ENCODE measurements at places on chromosomes 2 and 18.

GRCh38 chr2:236558993-236559978, 10.3 kb upstream of the ACKR3 start:
- DNase-seq = no peak

GRCh38 chr2:112876971-112877361, 34.0 kb upstream of the IL37 start:
- no peak for DNase-seq

DNA sequence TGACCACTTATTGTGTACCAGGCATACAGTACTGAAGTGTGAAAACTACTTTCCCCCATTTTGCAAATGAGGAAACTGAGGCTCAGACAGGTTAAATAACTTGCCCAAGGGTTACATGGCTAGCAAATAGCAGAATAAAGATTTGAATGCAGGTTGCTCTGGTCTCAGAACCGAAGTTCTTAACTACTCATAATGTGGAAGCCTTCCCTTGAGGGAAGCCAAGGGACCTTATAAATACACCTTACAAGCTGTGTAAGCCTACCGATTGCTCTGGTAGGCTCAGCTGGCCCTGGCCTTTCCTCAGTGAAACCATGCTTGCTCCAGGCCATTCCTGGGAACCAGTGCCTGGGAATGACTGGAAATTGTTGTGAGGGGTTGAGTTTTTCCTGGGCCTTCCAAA, 114.6 kb upstream of the CDCA7 start:
- no peak for DNase-seq

- no peak for DNase-seq
Observed at GRCh38 chr2:132845339-132845738, 175.3 kb upstream of the LYPD1 start.

- no peak for DNase-seq
Observed at GRCh38 chr2:163453920-163454319, 281.9 kb downstream of the FIGN start.

DNA sequence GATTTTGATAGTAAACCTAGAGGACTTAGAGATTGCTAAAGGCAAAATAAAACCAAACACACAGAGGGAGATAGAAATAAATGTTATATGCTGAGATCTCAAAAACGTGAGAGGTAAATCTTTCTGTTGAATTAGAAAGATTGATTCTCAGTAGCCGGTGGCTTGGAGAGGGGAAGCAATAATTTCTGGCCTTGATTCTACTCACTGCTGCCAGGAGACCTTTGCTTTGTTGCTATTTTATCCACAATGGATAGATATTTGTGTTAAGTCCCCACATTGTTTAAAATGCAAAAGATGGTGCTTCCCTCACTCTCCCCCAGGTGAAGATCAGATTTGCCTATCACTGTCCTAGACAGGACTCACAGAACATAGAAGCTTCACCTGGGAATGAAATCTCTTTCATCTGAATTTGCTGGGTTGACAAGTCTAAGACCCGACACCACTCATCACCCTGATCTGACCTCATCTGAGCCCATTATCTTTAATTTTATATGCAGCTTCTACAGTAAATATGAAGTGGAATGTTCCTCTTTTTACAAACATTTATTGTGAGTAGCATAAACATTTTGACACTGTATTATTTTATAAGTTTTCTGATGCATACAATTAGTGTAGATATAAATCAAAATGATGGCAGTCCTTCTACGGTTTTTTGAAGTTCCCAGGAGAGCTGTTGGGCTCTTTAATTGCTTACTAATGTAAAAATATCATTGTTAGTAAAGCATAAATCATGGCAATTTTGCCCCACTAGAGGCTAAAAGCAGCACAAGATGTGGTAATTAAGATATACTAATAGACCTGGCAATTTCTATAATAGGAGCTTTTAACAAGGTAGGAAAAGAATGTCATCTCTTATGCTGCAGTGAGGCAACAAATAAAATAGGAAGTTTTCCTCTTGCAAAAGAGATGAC, 149.7 kb downstream of the DCC start:
- no peak for DNase-seq

- DNase-seq = no peak
Observed at GRCh38 chr18:56559044-56559443, 79.3 kb downstream of the TXNL1 start.

DNA sequence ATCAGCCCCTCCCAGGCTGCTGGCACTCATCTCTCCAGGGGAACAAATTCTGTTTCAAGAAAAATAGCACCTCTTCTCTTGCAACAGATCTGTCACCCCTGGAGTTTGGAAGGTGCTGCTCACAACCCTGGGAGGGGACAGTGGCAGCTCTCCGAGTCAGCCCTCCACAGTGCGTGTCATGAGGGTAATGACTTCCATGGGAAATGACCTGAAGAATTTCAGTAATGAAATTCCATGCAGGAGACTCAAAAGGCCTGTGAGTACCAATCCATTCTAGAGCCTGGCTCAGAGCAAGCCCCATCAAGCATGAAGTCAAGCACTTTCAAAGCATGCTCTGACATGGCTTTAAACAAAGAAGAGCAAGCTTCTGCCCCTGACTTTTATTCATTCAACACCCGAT, 276.3 kb upstream of the PARD3B start:
- DNase-seq = no peak

DNA sequence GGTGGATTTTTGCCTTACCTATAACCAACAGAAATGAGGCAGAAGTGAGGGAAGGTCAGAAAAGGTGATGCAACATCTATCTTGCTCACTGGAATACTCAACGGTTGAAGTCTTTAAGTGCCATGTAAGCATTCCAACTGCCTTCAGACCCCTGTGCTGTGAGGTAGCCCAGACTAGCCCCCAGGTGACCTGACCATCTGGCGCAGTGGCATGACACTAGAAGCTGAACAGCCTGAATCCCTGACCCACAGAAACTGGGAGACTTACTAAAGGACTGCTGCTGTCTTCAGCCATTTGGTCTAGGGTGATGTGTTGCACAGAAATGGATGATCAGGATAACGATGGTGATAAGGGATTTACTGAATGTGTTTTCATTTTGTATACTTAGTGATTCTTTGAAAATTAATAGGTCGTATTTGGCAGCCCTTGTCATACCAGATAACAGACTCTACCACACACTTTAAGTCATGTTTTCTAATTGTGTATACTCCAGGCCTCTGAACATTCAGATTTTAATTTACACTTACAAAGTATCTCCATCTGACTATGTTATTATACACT, 161.5 kb downstream of the STK39 start:
- no peak for DNase-seq

DNA sequence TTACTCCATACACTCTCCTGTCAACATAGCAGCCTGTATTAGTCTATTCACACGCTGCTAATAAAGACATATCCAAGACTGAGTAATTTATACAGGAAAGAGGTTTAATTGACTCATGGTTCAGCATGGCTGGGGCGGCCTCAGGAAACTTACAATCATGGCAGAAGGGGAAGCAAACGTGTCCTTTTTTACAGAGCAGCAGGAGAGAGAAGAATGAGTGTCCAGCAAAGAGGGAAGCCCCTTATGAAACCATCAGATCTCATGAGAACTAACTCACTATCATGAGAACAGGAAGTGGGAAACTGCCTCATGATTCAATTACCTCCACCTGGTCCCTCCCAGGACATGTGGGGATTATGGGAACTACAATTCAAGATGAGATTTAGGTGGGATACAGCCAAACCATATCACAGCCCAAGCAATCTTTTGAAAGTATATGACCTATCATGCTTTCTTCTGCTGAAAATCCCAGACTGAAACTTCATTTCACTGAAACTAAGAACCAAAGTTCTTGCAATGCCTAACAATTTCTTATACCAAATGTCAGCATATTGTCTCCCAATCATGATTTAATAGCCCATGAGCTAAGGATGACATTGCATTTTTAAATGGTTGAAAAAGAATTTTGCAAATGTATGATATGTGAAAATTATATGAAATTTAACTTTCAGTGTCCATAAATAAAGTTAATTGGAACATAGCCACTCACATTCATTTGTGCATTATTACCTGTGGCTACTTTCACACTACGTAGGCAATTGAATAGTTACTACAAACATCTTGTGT, 686.8 kb upstream of the ZEB2 start:
- no peak for DNase-seq

DNA sequence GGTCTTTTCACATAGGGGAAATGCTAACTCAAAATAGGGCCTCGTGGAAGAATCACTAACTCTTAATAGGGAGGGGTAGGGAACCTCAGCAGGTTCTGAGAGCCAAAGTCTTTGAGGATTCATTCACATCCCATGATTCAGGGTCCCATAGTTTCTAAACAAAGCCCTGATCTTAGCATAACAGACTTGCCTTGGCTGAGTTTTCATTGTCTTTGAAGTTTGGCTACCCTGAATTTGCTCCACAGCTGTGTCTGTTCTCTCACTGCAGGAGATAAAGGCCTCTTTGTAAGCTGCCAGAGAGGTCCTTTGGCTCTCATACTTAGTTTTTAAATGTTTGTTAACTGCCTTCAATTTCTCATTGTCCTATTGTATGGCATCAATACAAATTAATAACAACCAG, 54.5 kb downstream of the ZDBF2 start:
- no peak for DNase-seq

- no peak for DNase-seq
Observed at GRCh38 chr2:15271941-15272542, 289.1 kb downstream of the NBAS start.

- DNase-seq = no peak
Observed at GRCh38 chr2:29871541-29871940, 49.8 kb downstream of the ALK start.

DNA sequence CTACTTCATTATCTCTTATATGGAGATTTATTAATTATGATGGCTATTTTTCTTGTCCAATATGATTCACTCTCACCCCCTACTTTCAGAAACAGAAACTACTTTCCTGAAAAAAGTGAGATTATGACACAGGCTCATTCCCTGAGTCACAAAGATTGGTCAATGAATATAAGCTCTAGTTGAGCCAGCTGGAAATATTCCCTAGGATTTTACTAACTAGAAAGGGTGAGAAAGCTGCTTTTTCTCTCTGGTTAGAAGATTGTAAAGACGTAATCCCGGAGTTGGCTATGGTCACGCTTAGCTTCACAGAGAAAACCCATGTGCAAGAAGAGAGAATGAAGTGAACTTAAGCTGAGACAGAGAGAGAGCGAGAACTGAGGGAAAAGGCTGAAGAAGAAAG, 223.7 kb upstream of the SMAD7 start:
- DNase-seq = no peak

DNA sequence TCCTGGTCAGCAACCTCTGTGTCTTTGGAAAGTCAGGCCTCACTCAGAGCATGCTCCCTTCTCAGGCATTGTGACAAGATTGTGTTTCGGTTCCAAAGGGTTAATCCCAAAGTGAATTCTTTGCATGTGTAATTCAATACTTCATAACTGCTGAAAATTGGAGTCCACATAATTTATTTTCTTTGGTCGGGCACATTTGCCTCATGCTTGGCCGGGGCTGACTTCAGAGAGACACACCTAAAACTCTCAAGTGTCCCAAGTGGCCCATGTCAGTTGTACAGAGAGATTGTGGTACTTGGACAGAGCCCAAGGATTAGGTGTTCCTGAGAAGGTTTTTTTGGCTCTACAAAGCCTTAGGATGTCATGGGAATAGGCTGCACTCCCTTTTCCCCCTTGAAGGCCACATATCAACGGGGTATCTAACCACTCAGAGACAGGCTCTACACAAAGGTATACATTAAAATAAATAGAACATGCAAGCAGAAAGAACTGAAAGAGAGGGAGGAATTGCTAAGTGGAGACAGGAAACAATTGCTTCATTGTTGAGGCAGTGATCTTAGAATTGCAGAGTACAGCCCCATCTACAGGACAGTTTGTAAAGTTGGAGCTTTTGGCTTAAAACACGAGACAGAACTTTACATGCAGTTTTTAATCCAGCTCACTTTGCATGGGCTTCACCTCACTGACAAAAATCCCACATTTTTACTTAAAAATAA, 1232.3 kb upstream of the ZEB2 start:
- DNase-seq = peak; percentile 61

DNA sequence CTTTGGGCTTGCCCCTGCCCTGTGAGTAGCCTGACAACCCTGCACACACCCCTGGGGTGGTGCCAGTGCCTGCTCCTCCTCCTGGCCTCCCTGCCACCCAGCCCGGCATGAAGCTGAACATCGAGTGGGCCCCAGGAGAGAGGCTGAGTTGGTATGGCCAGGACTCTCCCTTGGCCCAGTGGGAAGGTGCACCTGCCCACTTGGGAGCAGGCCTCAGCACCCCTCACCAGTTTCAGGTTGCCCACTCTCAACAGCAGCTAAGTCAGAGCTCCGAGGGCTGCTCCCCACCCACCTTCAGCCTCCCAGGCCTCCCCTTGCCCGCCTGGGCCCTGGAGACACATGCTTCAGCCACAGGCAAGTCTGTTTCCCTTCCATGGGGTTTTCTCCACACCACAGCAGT, 203.1 kb downstream of the KLHL29 start:
- no peak for DNase-seq

DNA sequence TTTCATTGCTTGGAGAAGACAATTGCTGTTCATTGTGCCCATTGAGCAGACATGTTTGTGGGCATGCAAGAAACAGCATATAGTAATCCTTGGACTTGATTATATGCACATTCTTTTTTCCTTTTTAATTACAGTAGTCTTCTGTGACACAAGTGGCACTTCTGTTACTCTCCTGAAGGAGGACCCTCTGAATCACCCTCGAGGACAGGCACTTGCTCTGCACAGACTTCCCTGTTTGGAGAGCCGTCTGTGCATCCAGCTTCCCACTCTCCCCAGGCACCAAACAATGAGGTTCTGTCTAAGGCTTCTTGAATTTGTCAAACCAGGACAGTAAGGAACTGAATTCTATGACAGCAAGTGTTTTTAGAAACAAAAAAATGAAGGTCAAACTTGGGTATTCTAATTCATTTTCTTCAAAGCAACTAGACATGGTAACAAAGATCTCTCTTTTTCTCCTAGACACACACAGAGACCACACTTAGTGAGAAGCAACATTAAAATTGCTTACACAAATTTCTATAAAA, 844.6 kb upstream of the ID2 start:
- DNase-seq = no peak

- DNase-seq = peak; percentile 47
Observed at GRCh38 chr2:216695401-216695821, at the start of gene IGFBP5. Gene IGFBP5, minus strand, starts transcription at chr2:216695549. Its CDS starts 774 bp downstream, at chr2:216694775.

DNA sequence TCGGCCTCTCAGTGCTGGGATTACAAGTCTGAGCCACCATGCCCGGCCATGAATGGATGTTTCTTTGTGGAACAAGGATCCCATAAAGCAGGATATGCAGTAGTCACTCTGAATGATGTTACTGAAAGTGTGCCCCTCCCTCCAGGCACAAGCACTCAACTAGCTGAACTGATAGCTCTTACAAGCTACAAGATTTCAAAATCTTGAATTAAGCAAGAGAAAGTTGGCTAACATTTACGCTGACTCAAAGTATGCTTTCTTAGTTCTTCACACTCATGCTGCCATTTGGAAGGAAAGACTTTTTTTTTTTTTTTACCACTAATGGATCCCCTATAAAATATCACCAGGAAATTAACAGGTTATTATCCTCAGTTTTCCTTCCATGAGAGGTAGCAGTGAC, 549.0 kb upstream of the PKDCC start:
- no peak for DNase-seq

GRCh38 chr2:203824057-203824456, 43.5 kb upstream of the CTLA4 start:
- no peak for DNase-seq

DNA sequence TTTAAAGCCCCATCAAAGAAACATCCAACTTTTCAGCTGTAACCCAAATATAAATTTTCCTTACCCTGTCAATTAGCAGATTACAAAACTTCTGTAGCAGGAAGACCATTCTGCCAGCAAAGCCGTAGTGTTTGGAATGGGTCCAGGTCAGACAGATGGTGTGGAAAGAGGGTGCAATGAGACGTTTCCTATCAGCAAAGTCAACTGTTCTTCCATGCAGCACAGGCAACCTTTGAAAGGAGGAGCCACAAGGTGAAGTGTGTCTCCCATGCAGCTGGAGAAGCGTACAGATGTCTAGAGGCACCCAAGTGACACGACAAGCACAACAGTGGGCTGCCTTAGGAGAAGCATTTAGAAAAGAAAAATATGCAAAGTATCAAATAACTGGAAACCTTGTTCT, 83.7 kb downstream of the SP3 start:
- no peak for DNase-seq

Measured in HEK293T (cell line).